ENCODE measurements at places on chromosomes 7 and 10.
A peak's percentile ranks its signal among the peaks of the same experiment; 100 is the strongest.

DNA sequence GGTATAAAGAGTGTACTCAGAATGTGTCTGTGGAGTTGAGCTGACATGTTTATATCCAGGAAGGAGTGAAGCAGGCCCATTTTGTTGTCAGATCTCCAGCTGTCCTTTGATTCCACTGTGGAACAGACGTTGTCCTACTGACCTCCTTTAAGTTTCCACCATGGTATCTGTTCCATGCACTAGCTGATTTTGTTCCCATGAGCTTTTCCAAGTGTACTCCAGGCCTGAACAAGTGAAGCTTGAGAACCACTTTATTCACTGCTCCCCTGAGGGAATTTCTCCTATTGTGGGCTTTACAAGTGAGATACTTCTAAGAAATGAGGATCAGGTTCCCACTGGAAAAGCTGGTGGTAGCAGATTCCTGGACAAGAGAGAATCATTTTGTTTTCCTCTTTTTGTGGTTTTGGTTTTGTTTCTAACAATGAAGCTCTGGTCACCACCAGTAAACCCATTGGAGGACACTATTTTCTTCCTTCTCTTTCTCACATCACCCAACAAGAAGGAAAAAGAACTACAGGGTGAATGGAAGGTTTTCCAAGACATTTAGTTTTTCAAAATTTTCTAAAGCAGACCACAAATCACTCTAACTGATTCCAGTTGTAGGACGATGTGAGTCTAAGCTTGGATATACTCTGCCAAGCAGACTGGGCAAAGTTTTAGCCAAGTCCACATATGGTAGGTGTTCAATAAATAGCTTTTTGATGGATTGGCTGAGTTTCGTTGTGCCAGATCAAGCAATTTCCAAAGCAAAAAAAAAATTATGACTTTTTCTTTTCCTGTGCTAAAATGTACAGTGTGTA lies 144.2 kb downstream of the JCAD start:
- no peak for DNase-seq

- no peak for DNase-seq
Measured at GRCh38 chr7:93530701-93531100, 43.8 kb downstream of the CALCR start.

DNA sequence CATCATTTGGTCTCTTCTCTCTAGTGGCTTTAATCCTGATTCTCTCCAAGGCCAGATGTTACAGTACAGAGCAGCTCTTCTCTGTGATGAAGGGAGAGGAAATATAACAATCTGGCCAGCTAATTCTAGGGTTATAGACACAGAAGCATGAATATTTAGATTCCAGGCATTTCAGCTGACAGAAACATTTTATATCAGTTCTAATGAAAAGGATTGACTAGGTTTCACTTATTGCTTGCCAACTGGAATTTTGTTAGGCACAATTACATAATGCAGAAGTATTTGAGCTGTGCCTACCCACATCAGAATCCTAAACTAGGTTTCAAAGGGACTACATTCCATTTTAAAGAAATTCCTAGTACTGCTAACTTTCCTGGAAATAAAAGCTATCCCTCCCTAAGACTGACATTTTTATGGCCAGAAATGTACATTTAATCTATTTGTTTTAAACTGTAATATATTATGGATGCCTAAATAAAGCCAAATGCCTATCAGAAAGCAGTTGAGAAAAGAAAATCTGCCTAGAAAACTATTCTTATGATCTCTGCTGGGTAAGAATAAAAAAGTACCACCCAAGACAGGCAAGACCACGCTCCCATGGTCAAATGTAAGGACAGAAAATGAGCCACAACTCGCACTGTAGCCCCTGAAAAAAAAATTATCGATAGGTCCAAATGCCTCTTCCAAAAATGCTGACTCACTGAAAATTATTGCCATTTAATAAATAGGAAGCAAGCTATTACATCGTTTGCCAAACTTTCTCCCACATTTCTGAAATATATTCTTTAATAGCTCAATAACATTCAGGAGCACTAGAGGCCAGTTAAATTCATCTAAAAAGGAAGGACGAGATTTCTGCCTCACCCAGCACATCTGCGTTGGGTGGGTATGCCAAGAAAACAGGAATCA lies 498.1 kb downstream of the KCNMA1 start:
- no peak for DNase-seq

GRCh38 chr7:131767591-131767990 lies 211.2 kb upstream of the PODXL start:
- DNase-seq: no peak

DNA sequence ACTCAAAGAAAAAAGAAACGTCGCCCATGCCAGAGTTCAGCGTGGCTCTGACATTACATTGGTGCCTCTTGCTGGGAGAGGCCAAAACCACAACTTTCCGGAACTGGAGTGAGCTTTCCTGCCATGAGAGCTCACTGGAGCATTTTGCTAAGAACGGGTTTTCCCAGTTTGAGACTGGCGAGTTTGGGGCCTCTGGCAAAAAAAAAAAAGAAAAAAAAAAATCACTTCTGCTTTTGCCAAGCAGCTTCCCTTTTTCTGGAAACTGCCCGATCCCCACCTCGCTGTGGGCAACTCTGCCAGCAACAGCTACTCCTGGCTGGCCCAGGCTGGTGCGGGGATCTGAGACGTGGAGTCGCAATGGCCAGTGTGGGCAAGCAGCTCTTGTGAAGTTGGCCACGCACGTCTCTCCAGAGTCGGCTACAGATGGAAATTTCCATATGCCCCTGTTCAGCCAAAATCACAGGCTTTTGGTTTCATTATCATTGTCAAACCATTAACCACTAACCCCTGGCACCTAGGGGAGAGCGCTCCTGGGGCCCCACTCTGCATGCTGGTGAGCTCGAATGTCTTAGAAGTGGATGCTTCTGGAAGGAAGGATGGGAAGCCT lies 25.7 kb downstream of the PRKAG2 start:
- no peak for DNase-seq

- DNase-seq: no peak
Measured at GRCh38 chr10:22657566-22658225, 56.7 kb downstream of the PIP4K2A start.

DNA sequence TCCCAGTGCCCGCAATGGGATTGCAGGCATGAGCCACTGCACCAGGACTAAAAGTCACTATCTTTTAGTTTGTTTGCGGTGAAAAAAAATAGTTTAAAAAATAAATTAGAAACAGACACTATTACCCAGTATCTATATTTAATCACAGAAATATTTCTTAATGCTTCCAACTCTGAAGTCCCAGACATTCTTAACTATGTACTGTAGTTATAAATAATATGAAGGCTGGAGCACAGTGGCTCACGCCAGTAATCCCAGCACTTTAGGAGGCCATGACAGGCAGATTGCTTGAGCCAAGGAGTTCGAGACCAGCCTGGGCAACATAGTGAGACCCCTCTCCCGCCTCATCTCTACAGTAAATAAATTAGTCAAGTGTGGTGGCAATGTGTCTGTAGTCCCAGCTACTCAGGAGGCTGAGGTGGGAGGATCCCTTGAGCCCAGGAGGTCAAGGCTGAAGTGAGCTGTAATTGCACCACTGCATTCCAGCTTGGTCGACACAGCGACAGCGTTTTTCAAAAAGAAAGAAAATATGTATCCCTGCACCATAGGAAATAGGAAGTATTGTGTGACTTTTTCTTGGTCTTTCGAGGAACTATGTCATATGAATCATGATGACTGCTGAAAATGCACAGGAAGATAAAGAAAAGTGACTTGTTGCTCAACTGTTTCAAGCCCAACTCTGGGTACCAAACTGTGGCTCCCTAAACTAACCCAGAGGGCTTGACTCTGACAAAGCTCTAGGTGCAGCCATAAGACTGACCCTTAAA lies 74.9 kb upstream of the STEAP1B start:
- DNase-seq: no peak

DNA sequence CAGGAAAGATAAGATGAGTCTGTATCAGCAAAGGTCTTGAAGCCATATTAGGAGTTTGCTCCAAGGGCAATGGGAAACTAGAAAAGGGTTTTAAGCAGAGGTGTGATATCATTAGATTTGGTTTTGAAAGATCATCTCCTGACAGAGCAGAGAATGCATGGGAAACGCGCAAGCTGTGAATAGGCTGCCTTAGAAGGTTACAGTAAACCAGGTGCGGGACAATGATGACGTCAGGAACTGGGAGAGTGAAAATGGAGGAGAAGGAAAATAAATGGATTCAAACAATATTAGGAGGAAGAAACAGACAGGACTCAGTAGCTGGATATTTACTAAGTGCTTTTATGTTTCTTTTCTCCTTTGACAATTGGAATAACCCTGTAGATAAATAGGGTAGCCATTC lies 50.6 kb downstream of the CACNB2 start:
- DNase-seq: no peak

DNA sequence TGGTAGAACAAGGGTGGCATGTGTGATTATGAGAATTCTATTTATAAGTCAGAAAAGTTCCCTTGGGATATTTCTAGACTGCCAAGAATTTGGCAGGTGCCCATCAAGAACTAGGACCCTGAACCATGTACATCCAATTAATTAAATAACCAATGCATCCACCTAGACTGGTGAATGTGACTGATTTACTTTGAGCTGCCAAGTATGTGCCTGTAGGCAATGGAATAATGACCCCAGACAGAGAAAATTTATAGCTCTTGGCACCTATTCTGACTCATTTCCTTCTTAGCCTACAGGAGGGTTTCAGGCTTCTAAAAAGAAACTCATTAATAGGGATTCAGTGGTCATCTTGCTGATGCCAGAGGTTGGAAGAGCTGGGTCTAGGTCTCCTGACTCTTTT lies 54.9 kb downstream of the KCNH2 start:
- no peak for DNase-seq

DNA sequence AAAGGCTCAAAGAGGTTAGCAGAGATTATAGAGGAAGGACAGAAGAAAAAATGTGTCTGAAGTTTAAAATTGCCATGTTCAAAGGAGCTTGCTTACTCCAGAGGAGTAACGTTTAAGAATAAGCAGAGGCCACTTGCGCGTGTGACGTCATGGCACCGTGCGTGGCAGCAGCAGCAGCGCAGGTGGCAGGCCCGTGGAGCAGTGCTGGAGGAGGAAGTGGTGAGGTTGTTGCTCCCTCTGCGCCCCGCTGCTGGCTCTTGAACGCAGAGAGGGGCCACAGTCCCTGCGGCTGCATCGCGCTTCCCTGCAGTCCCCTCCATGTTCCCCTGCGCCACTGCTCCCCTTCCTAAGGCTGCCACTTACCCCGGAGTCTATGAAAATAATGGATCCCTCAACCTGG lies 37.5 kb downstream of the GDI2 start:
- DNase-seq: peak; percentile 64

GRCh38 chr10:43401627-43402026 lies 7.4 kb downstream of the HNRNPF start:
- DNase-seq: no peak

GRCh38 chr10:69574571-69574978 lies 1.4 kb upstream of the NEUROG3 start:
- DNase-seq: no peak

DNA sequence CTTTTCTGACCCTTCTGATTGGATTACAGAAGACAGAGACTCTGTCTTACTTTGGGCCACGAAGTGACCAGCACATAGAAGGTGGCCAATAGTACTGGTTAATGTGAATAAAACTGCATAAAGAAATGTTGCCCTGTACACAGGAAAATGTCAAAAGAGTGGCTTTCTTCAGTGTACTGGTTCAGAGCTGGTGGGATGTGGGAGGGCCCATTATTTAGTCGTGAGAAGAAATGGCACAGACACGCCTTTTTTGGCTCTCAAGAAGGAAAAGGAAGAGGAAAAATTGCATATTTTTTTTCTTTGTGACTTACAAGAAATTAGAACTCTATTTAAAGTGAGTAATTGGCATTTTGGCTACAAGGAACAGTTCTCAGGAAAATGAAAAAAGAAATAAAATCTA lies 129.7 kb downstream of the DGKI start:
- no peak for DNase-seq

GRCh38 chr7:104010052-104010909 lies 20.8 kb upstream of the RELN start:
- no peak for DNase-seq

GRCh38 chr7:106756884-106757283 lies 95.9 kb upstream of the CCDC71L start:
- no peak for DNase-seq

GRCh38 chr7:141076377-141076776 lies 2.5 kb downstream of the TMEM178B start:
- DNase-seq: no peak

GRCh38 chr7:43834463-43835251 lies 34.7 kb downstream of the MRPS24 start:
- peak; percentile 3 for DNase-seq

DNA sequence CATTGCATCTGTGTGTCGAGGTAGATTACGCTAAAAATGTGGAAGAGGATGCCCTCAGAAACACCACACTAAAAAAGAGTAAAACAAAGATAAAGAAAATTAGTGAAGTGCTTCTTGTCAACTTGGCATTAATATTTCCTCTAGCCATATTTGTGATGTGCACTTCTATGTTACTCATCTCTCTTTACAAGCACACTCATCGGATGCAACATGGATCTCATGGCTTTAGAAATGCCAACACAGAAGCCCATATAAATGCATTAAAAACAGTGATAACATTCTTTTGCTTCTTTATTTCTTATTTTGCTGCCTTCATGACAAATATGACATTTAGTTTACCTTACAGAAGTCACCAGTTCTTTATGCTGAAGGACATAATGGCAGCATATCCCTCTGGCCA lies 79.0 kb upstream of the SCIN start:
- DNase-seq: no peak

DNA sequence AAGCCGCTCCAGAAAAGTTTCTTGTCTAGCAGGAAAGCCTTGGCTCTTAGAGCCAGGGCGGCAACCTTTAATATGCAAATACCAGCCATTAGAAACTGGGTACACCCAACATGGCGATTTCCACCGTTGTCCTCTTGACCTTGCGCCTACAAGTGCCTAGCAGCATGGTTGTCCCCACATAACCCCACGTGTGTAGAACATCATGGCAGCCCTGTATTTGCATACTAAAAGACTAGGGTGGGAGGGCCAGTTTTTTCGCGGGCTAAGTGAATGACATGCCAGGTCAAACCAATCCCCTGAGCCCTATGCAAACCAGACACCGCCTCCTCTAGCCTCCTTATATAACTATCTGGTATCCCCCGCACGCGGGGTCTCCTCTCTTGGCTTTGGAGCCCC lies 58.4 kb upstream of the FZD8 start:
- DNase-seq: no peak

GRCh38 chr10:71486484-71487114 lies 89.9 kb downstream of the CDH23 start:
- no peak for DNase-seq

DNA sequence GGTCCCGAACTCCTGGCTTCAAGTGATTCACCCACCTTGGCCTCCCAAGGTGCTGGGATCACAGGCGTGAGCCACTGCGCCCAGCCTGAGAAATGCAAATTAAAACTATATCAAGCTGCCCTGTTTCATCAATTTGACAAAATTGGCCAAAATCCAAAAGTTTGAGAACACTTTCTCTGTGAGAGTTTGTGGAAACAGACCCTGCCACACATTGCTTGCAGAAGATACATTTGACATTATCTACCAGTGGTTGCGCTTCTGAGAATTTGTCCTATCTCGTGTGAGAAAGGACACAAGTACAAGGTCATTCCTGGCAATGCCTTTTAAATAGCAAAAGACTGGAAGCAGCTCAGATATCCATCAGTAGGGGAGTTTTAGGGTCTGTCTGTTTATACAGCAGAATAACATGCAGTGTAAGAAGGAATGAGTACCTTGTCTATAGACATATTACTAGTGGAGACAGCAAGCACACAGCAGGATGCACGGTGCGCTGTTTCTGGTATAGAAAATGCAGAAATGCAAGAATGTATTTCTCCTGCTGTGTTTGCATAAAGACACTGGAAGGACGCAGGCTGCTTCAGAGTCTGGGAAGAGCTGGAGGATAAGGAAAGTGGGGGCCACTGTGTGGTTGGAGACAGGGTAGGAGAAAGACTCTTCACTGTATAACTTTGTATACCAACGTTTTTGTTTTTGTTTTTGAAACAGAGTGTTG lies 4.3 kb downstream of the LHPP start:
- DNase-seq: no peak

GRCh38 chr7:134669845-134670373 lies 23.3 kb downstream of the BPGM start:
- DNase-seq: peak; percentile 40
